Caudate nucleus (tissue), 63 donors: ENCODE measurements at places on chromosomes 12 and 14.

- no peak for DNase-seq
Observed at GRCh38 chr12:4960547-4960946, 50.8 kb downstream of the KCNA1 start.

DNA sequence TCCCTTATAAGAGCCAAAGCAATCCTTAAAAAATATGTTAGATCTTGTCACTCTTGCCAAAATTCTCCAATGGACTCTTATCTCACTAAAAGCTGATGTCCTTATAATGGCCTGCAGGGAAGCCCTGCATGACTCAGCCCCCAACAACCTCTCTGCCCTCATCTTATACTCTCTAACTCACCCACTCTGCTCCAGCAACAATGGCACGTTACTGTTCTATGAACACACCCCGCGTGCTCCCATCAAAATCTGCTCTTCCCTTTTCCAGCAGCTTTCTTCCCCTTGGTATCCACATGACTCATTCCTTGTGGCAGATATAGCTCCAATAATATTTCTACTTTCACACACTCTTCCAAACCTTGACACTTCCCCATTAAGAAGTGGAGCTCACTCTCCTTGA lies 108.1 kb downstream of the DENND5B start:
- DNase-seq: no peak

- DNase-seq: no peak
Observed at GRCh38 chr14:58200846-58201245, 897 bp downstream of the ACTR10 start.

- no peak for DNase-seq
Observed at GRCh38 chr12:53744130-53744441, 7.7 kb downstream of the CISTR start.

DNA sequence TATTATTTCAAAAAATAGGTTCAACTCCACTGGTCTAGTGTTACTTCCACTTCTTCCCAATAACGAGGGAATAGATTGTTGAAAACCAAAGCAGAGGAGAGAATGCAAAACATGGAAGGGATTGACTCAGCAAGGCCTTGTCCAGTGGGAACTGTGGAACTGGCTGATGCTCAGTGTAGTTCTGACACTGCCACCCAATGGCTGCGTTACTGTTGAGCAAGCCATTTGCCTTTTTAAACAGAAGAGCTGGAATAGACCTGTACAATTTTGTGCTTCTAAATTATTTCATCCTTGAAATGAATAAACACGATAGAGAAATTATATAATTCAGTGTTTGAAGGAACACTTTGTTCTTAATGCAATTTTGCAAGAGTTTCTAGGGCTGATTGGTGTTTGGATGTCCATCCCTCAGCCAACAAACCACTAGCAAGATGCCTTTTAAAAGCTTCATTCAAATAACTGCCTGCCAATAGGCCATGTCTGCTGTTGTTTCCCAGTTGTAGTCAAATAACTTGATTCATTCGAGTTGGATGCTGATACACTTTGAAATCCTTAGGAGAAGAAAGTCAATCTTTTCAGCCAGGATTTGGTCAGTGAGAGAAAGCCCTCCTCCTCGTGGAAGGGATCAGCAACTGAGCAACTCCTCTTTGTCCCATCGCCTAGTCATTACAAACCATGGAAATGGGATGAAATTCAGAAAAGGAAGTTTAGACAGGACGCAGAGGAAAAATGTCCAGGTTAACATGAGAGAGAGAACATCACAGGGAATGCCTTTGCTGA lies 7.3 kb upstream of the MGP start:
- DNase-seq: no peak

DNA sequence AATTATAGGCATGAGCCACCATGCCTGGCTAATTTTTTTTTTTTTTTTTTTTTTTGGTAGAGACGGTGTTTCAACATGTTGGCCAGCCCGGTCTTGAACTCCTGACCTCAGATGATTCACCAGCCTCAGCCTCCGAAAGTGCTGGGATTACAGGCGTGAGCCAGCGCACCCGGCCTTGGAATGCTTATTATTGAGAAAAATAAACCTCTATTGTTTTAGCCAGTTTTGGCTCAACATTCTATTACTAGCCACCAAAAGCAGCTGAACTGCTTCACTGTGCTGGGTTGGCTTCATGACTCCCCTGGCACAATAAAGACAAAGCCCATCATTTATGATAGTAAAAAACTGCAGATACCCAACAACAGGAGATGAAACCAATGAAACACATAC lies 93.5 kb upstream of the CEP83 start:
- DNase-seq: peak; percentile 15

GRCh38 chr12:89492883-89493282 lies 31.7 kb downstream of the GALNT4 start:
- no peak for DNase-seq

DNA sequence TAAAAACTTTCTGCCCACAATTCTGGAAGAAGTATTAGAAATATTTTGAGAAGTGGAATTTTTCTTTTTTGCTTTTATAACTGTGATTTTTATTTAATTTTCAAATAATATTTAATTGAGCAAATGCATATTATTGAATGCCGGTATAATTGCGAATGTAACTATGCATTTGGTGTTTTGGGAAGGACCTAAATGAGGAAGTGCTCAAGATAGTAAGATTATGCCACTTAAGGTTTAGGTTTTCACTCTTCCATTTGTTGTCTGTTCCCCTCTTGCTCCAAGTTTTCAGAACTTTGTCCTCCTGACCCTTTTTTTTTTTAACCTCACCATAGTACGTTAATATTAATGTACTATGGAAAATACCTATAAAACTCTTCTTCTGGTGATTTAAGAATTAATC lies 85.8 kb downstream of the KIAA0586 start:
- no peak for DNase-seq

- no peak for DNase-seq
Observed at GRCh38 chr12:13986031-13986430, 4.6 kb upstream of the GRIN2B start.

DNA sequence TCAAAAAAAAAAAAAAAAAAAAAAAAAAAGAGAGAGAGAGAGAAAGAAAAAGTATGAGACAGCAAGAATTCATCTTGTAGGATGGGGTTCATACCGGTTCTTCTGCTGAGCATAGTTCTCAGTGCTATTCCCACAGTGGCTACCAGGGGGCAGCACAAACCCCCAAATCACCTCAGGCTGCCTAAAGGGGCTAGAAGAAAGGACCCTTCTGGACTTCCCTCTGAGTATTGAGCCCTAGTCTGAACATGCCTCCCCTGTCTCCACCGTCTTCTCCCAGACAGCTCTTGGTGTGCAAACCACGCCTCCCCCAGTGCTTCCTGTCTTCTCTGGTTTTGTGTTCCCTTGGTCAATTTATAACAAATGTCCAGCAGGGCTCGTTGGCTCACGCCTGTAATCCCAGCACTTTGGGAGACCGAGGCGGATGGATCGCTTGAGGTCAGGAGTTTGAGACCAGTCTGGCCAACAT lies 31.3 kb upstream of the SMUG1 start:
- DNase-seq: peak; percentile 12

GRCh38 chr14:99316281-99317163 lies 44.5 kb upstream of the BCL11B start:
- no peak for DNase-seq

DNA sequence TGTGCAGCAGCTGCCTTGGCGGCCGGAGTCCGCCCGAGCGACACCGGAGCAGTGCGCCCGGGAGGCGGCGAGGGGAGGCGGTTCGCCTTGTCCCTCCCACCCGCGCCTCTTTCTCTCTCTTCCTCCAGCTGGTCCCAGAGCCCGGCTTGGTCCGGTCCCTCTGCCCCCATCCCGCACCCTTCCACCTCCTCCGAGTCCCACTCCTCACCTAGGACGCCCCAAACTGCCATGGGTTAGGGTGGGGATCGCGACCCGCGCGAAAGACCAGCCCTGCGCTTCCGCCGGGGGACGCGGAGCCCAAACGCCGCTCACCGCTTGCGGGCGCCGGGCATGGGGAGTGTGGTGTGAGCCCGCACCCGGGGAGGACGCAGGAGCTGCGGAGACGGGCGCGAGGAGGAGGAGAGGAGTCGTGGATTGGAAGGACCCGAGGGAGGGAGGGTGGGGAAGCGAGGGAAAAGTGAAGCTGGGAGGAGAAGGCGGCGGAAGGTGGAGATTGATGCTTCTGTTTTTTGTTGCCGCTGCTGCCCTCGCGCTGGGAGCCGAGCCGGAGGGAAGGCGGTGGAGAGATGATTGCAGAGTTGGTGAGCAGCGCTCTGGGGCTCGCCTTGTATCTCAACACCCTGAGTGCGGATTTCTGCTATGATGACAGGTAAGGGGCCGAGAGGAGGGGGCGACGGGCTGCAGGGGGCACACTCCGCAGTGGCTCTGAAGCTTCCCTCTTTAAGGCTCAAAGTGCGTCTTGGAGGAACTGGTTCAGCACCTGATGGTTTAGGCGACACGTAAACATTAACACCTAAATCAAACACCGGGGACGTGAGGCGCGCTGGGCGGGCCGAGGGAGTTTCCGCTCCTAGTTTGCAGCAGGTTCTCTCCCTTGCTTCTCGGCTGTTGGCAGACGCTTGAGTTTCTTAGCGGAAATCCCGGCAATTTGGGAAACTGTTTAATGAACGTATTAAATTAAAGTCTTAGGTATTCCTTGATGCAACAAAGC lies 610 bp downstream of the TMTC2 start:
- peak; percentile 44 for DNase-seq

DNA sequence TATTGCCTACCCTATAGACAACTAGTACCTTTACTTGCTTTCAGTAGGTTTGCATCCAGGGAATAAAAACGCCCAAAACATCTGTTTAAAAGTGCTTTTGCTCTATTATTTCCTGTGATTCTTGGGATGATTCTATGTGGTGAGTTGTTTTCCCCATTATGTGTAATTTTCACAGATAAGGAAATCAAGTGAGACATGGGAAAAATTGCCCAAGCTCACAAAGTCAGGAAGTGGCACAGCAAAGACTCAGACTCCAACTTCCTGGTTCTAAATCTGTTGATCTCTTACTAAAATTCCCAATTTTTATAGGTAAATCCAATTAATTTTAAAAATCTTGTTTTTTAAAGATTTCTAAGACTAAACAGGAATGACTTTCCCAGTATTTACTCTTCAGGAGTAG lies 39.0 kb downstream of the NID2 start:
- no peak for DNase-seq

- no peak for DNase-seq
Observed at GRCh38 chr12:100724071-100724470, 70.5 kb upstream of the ANO4 start.

DNA sequence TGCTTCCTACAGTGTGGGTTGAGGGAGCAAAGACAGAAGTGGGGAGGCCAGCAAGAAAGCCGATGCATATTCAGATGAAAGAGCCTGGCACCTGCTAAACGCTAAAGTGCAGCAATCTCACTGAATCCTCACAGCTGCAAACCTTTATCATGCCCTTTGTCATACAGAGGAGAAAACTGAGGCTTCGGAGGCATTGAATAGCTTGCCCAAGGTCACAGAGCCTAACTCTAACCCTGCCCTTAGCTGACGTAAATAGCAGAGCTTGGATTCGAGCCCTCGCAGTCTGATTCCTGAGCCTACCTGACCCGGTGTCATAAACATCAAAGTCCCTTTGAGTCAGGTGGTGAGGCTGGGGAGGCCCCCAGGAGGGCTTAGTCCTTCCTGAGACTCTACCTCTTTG lies 54.9 kb downstream of the CMKLR1 start:
- DNase-seq: no peak

- no peak for DNase-seq
Observed at GRCh38 chr14:40936861-40937260, 669.8 kb upstream of the LRFN5 start.

DNA sequence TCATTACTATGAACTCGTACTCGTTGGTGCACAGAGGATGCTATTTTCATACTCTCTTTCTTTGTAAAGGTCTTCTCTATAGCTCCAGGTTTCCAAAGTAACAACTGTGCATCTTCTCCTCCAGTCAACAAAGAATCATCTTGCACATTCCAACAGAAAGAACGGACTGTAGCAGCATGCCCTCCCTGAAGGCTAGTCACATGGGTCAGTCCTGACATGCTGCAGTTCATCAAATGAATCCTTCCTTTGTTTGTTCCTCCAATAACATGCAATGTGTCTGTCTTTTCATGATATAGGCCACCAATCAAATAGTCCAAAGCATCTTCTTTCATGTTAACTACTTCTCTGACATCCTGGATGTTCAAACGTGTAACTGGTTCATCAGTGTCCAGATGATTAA lies 42.9 kb downstream of the WDR89 start:
- no peak for DNase-seq

DNA sequence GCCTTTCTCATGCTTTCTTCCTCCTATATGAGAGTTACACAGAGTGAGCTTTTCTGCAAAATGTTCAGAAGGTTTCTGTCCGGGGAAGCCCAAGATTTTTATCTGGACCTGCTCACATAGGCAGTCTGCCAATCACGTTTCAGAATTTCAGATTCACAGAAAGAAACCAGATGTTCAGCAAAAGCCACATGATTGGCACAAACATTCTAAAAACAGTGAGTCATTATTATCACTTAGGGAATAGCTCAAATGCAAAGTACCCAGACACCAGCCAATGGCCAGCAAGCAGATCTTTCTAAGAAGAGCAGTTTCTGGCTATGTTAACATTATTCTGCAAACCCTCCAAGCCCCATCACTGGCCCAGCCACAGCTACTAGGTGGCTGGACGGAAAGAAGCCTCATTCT lies 1558.5 kb upstream of the TMEM132C start:
- DNase-seq: no peak

DNA sequence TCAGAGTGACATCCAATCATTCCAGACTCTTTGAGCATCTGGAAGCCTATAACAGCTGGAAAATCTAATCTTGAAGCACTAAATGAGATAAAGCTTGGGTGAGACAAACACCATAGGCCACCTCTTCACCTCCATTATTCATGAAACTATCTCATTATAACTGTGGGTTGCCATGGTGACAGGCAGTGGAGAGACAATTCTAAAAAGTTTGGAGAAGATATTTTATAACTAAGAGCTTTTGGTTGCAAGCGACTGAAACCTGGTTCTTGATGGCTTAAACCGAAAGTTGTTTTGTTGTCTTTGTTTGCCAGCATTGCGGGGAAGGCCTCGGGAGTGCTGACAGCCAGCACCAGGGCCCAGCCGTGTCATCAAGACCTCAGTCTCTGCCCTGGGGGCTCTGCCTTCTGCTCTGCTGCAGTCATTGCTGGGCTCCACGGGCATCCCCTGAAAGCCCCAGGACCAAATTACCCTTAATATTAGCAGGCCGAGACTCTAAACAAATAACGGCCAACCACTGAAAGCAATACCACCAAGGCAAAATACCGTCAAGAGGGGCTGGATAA lies 353.6 kb upstream of the SFSWAP start:
- DNase-seq: no peak

GRCh38 chr12:79238246-79238645 lies 373.7 kb downstream of the SYT1 start:
- DNase-seq: no peak

DNA sequence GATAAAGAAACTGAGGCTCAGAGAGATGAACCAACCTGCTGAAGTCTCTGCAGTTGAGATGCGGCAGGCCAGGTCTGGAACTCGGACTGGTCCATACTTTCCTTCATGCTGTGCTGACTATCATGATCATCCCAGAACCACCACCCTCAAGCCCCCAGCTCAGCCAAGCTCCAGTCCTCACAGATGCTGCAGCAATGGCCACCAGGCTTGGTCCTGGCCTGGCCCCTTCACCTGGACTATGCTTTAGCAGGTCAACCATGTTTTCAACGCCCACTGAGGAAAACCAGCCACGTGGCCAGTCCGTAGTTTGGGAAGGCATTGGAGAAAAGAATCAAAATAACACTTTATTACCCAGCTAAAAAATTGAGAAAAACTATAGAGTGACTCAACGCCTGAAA lies 1.4 kb downstream of the GPR68 start:
- DNase-seq: no peak

- no peak for DNase-seq
Observed at GRCh38 chr12:27672051-27672450, 24.2 kb upstream of the REP15 start.
